AG20443 (cell line): ENCODE measurements at places on chromosomes 12 and 14.
A peak's percentile ranks its signal among the peaks of the same experiment; 100 is the strongest.

- DNase-seq: no peak
Measured at GRCh38 chr14:105908006-105908405, 381.6 kb downstream of the TMEM121 start.

- DNase-seq: no peak
Measured at GRCh38 chr12:119314290-119314689, 20.2 kb upstream of the CCDC60 start.

DNA sequence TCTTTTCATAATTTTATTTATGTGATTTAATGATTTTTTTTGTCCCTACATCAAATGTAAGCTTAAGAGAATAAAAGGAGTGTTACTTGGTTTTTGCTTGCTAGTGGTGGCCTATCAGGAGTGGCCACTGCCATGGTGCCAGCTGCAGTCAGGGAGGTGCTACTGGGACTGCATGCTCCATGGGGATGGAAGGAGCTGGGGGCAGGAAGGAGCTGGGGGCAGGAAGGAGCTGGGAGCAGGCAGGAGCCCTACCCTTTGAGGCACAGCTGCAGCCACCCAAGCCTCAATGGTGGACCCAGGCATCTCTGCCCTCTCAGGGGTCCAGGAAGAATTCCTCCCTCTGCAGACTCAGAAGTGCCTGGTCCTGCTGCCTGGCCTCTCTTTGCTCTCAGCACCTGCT lies 796.0 kb downstream of the SLC16A7 start:
- no peak for DNase-seq

DNA sequence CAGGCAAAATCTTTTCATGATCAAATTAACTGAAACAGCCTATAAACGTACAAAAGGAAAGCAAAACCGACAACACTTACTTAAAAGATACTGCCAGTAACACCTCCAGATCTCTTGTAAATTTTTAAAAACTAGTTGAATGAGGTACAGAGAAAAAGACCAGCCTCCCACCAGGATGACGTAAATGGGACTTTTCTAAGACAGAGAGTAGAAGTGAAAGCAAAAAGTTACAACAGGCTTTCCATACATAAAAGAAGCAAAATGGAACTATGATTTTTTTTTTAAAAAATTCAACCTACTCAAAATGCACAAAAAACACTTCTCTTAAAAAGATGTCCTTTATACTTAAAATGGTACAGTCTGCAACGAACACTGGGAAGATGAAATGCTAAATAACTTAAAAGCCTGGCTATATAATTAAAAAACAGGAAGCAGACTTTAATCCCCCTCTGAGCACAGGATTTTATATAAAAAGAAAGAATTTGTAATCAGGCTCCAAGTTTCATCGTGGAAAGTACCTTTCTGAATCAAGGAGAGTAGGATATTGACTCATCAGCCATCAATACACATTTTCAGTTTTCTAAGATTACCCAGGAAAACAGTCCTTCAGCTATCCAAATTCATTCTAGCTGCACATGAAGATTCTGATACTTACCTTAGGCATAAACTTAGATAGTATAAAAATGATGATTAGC lies 14.2 kb upstream of the MYO1A start:
- DNase-seq: no peak

- DNase-seq: no peak
Measured at GRCh38 chr12:131547555-131547954, 163.3 kb upstream of the SFSWAP start.

GRCh38 chr14:27608377-27608776 lies 1010.5 kb upstream of the NOVA1 start:
- DNase-seq: no peak

DNA sequence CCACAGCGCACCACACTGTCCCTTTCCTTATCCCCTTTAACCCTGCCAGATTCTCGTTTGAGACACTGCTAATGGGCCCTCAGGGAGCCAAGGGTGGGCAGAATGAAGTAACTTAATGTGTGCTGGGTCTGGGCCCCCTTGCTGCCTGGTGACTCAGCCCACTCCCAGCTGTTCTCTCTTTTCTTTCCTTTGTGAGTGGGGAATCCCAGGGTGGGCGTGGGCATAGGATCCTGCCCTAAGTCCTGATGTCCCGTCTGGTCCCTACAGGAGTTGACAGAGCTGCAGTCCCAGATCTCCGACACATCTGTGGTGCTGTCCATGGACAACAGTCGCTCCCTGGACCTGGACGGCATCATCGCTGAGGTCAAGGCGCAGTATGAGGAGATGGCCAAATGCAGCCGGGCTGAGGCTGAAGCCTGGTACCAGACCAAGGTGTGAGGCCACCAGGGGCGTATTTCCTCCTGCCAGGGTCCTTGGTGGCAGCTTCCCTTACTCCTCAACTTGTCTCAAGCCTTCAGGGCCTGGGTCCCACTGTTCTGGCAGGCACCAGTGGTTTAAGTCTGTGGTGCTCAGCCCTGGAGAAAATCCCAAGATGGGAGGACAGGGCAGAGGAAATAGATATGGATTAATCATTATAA lies 8.3 kb downstream of the KRT7 start:
- DNase-seq: no peak

DNA sequence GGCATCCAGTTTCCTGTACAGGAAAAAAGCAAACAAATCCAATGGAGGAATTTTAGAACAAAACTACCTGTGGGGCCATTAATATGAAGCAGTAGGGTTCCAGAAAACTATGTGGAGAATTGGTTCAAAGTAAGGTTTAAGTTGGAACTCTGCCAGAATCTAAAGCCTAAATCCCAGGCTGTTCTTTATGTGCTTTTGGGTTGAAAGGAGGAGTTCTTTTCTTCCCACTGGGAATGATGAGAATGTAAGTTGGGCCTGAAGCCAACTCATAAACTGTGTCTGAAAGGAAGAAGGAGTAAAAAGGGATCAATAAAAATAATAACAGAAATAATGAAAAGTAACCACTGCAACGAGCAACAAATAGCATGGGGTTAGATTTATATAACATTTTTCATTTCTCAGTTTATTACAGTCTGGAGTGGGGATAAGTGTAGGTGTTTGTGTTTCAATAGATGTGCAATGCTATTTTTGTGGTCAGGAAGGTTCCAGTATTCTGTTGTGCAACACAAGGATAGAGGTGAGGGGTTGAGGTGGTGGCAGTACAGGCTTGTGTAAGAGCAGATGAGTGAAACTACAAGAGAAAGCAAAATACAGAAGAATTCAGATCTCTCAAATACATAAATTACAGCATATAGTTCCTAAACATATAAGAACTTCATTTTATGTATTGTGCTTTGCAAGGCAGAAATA lies 373.6 kb downstream of the EMP1 start:
- DNase-seq: no peak

DNA sequence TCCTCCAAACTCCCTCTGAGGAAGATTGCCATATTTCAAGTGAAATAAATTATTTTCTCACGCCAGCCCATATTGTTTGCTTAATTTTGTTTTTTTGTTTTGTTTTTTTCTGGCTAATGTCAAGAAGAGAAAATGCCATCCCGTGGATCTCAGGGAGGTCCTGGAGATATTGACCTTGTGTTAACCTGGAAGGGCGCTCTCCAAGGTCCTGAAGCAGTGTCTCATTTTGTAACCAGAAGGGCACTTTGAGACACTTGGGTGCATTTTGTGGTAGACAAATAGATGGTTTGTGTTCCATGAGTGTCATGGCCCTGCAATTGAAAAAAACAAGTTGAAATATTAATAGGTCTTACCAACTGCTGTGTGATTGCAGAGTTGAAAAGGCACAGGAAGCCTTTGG lies 268.9 kb downstream of the SUDS3 start:
- DNase-seq: no peak

DNA sequence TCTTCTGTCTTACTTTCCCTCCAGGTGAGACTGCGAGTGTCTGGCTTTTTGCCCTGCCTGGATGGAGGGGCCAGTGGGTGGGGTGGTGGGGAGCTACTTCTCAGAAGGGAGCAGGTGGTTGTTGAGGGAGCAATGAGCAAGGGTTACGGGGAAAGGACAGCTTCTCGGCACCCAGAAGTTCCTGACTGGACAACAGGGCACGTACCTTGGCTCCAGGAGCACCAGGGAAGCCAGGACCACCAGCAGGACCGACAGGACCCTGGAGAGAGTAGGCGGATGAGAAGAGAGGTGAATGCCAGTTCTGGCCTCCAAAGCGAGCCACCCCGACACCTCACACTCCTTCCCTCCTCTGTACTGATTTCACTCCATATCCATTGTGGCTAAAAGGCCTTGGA lies 15.3 kb downstream of the COL2A1 start:
- no peak for DNase-seq

- DNase-seq: no peak
Measured at GRCh38 chr12:14393751-14394150, 28.3 kb downstream of the ATF7IP start.

DNA sequence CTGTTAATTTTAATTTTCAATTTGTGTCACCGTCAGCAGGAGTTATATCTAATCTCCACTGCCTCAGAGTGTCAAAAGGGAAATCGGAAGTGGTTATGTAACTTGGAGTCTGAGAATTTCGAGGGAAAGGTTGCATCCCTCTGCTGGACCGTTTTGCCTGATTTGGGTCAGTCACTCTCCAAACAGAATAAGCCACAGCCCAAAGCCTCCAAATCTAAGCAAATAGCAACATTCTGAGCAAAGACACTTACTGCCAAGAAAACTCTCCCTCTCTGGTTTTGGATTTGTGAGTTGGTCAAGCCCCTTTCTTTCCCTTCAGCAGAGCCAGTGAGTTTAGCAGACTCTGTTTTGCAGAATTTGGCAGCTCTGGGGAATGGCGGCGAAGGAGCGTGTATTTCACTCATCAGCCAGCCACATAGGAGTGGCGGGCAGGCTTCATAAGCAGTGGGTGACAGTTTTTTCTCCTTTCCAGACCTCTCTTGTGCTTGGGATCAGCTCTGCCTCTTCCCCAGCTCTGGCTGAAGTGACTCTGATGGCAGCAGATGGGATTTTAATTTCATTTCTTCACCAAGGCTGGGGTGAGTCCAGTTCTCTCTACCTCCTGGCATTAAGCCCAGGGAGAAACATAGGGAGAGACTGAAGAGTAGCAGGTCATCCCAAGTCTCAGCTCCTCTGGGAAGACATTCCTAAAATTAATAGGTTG lies 218.7 kb upstream of the NOS1 start:
- DNase-seq: no peak

DNA sequence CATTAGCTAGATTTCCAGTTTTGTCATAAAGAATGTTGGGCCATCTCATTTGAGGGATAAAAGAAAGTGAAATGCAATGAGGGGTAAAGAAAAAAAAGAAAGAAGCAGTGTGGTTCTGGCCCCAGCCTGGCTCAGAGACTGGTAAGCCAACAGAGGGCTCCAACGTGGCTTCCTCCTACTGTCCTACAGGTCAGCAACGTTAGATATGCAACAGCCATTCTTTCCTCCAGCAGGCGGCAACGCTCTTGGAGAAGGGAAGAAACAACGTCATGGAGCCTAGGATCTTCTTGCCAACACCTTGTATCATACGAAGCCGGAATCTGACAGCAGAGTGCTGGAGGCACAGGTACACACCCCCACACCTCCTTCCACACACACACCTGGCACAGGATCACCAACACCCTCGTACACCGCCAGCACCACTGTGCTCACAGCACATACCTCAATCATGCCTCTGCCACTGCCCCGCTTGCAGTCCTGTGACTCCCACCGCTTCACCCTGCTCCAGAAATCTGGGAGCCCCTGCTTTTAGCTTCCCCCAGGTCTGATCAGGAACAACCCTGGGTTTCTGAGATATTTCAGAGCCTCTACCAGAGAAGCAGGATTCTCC lies 102.8 kb downstream of the RPAP3 start:
- no peak for DNase-seq

GRCh38 chr14:97730706-97731105 lies 933.5 kb downstream of the VRK1 start:
- DNase-seq: no peak

- DNase-seq: peak; percentile 94
Measured at GRCh38 chr14:94689218-94689984, 77.2 kb downstream of the SERPINA3 start.

GRCh38 chr14:37013078-37013477 lies 159.3 kb downstream of the SLC25A21 start:
- DNase-seq: no peak

GRCh38 chr14:60632777-60633176 lies 16.5 kb downstream of the SIX1 start:
- no peak for DNase-seq

DNA sequence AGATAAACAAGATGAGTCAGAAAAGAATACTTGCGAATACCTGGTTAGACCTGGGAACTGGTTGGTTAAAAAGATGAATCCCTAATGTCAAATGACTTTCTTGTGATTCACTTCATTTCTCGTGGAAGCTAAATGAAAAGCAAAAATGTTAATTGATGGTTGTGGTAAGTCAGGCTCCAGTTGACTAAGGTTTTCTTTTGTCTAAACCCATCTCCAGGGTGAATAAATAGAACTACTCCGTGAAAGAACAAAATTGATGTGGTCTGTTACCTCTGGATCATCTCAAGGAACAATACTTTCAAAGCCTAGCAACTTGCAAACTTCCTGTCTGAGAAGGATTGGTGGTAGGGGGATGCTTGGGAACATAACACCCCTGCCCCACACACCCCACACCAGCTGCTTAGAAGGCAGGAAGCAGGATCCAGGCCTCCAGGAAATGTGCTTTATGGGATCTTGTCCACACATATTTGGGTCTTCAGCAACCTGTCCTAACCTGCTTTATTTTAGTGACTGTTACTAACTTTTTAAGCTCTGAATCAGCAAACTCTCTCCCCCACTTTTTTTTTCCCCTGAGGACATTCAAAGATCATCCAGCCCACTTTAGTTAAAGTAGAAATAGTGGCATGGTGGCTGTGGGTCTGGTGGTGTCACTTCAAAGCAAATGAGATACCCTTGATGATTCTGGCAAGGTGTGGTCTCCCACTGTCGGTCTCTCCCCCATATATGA lies 60.4 kb upstream of the PTHLH start:
- DNase-seq: peak; percentile 35

DNA sequence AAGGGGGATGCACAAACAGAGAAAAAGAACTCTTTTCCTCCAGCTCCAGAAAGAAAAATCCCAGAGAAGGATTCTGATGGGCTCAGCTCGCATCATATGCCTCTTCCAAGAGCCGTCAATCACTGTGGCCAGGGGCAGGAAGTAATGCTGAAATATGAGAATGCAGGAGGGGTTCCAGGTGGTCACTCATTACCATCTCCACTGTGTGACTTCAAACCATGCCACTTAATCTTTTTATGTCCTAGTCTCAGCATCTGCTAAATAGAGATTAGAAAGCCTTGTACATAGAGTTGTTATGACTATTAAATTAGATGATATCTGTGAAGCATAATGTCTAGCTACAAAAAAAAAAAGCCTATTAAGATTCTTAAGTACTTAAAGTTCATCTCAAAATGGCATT lies 65.6 kb upstream of the FICD start:
- no peak for DNase-seq

GRCh38 chr12:92088805-92089204 lies 56.8 kb downstream of the BTG1 start:
- DNase-seq: no peak

DNA sequence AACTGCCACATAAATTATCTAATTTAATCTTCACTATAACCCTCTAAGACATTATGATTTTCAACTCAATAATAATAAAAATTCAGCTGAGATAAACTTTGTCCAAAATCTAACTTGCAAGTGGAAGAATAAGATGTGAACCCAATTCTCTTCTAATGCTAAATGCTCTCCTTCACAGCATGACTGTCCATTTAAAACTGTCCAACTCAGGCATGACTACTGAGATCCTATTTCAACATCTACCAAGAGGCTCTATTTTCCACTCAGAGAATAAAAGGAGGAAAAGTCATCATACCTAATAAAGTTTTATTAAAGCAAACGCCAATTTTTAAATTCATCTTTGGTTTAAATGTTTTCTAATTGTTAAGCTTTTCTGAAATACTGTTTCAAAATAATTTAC lies 183.6 kb downstream of the MED13L start:
- DNase-seq: no peak

GRCh38 chr12:59087691-59088090 lies 167.4 kb upstream of the LRIG3 start:
- DNase-seq: no peak
